ENCODE measurements at places on chromosomes 7 and 10. TPM values are rescaled to one million over a fixed set of nuclear protein-coding genes. Genes with fewer than 3 reads are reported as not detected.

Gene HOXA11
- total RNA-seq, result 10.3 TPM

Gene SLC39A12
- total RNA-seq, result not detected

Gene LRRC17
- total RNA-seq, result 106 TPM

Gene PDZD7
- total RNA-seq, result 0.65 TPM

Gene STN1
- 35.4 TPM for total RNA-seq

Gene PRKG1
- total RNA-seq, result 1.1 TPM

Gene DGKB
- total RNA-seq, result not detected

Gene OR6V1
- not detected for total RNA-seq

Gene FAM24B
- 12.2 TPM for total RNA-seq

Gene AKR1C1
- 3.2 TPM for total RNA-seq

Gene ANKMY2
- total RNA-seq, result 10.4 TPM

Gene ERVW-1
- total RNA-seq, result not detected

Gene SEMA3A
- 88.9 TPM for total RNA-seq

Gene TRIM74
- 0.32 TPM for total RNA-seq

Gene RAPGEF5
- total RNA-seq, result 291 TPM

Gene OR2A2
- not detected for total RNA-seq

Gene NEUROD6
- total RNA-seq, result not detected

Gene PPIF
- total RNA-seq, result 17.2 TPM

Data from epithelial cell of umbilical artery (primary cell).